K562 (cell line): ENCODE measurements at places on chromosomes 3 and 15.

- DNase-seq, result no peak
Measured at GRCh38 chr3:4693620-4694019, 200.5 kb downstream of the ITPR1 start.

GRCh38 chr3:174439331-174440252, 419.5 kb upstream of the NAALADL2 start:
- DNase-seq, result no peak

DNA sequence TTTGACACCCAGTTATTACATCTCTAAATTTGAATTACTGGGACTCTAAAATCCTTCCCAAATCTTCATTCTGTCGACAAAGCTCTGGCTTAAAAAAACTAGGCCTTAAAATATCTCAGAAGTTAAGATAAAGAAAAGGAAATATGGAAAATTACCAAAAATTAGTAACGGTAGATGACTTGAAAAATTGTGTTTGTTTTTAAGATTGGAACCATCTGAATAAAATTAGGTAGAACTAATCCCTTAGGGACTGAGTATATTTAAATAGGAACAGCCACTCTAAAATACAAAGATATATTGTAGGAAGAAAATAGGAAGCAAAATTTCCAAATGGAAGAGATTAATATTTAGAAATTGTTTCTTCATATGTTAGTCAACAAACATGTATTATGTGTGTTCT, 45.1 kb upstream of the CHMP2B start:
- no peak for DNase-seq

- DNase-seq, result no peak
Measured at GRCh38 chr3:37255990-37256308, 81.6 kb upstream of the LRRFIP2 start.
